ENCODE measurements at places on chromosomes 7 and 10. TPM values are rescaled to one million over a fixed set of nuclear protein-coding genes. Genes with fewer than 3 reads are reported as not detected.

UTF1 gene
- total RNA-seq: not detected

PKD1L1 gene
- total RNA-seq: 0.18 TPM

ELN gene
- 1.7 TPM for total RNA-seq

ARHGEF5 gene
- 4.6 TPM for total RNA-seq

MET gene
- 44.5 TPM for total RNA-seq

Measured in myometrial cell (primary cell).